ENCODE measurements at places on chromosomes 12 and 14.

GRCh38 chr14:99391671-99392070 lies 89.0 kb downstream of the SETD3 start:
- no peak for DNase-seq

- DNase-seq = no peak
Measured at GRCh38 chr12:69509904-69510827, 40.0 kb downstream of the FRS2 start.

DNA sequence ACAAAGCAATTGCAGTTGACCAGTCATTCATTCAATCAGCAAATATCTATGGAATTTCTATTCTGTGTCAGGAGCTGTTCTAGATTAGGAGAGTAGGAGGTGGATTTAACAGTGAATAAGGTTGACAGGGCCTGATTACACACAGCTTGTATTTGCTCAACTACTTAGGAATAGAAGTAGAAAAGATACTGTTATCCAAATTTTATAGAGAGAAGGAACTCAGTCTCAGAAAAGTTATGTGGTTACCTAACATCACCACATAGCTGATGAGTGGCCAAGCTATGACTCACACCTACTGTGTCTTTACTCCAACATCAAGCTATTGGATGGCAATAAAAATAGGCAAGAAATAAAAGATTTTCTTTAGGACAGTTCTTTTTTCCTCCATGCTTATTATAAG lies 374.8 kb downstream of the RMST start:
- DNase-seq = no peak

DNA sequence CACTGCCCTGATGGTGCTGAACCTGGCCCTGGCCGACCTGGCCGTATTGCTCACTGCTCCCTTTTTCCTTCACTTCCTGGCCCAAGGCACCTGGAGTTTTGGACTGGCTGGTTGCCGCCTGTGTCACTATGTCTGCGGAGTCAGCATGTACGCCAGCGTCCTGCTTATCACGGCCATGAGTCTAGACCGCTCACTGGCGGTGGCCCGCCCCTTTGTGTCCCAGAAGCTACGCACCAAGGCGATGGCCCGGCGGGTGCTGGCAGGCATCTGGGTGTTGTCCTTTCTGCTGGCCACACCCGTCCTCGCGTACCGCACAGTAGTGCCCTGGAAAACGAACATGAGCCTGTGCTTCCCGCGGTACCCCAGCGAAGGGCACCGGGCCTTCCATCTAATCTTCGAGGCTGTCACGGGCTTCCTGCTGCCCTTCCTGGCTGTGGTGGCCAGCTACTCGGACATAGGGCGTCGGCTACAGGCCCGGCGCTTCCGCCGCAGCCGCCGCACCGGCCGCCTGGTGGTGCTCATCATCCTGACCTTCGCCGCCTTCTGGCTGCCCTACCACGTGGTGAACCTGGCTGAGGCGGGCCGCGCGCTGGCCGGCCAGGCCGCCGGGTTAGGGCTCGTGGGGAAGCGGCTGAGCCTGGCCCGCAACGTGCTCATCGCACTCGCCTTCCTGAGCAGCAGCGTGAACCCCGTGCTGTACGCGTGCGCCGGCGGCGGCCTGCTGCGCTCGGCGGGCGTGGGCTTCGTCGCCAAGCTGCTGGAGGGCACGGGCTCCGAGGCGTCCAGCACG lies 4.7 kb downstream of the LTB4R start:
- DNase-seq = no peak

DNA sequence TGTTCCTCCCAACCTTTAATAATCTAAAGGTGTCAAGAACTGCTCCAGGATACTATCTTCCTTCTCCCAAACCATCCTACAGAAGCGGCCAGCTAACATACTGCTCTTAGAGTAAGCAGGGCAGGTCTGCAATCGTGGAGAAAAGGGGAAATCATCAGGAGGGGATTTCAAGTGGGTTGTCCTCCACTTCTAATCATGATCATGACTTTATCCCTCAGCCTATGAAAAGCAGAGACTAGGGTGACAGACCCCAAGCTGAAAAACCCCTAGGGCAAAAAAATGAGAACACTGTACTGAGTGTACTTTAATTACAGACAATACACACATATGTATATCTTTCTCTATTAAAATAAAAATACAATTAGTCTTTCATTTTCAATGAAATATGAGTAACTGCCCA lies 13.9 kb downstream of the DUSP16 start:
- DNase-seq = no peak

- no peak for DNase-seq
Measured at GRCh38 chr12:124626971-124627411, 59.6 kb upstream of the NCOR2 start.

DNA sequence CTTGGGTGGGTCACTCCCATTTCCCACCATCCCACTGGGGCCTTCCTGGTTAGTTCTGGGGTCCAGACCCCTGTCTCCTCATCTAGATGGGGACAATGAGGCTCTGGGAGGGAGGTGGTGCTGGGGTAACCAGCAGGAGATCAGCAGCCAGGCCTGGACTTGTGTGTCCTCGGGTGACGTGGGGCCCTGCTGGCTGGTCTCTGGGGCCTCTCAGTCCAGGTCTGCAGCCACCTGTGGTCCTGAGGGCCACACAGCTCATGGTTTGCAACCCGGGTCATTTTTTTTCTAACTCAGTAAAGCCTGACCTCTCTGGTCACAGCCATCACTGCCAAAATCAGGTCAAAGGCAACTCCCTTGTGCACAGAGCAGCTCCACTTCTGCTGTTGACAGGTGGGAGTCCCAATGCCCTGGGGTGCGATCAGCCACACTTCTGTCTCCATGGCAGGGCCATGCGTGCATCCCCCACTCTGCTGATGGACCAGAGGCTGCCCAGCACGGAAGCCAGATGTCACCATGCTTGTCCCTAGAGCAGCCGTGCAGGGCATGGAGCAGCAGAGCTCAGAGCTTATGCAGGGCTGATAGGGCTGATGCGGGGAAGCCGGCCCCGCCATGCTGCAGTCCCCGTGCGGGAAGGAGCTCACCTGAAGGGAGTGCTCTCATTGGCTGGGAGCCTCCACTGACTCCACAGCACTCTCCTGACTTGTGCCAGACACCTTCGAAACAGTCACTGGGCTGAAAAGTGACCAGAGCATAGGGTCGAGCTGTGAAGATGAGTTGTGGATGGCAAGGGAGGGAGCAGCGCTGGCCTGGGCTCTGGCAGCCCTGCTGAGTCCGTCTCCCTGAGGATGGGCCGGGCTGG lies 250.9 kb downstream of the ADGRD1 start:
- DNase-seq = no peak

DNA sequence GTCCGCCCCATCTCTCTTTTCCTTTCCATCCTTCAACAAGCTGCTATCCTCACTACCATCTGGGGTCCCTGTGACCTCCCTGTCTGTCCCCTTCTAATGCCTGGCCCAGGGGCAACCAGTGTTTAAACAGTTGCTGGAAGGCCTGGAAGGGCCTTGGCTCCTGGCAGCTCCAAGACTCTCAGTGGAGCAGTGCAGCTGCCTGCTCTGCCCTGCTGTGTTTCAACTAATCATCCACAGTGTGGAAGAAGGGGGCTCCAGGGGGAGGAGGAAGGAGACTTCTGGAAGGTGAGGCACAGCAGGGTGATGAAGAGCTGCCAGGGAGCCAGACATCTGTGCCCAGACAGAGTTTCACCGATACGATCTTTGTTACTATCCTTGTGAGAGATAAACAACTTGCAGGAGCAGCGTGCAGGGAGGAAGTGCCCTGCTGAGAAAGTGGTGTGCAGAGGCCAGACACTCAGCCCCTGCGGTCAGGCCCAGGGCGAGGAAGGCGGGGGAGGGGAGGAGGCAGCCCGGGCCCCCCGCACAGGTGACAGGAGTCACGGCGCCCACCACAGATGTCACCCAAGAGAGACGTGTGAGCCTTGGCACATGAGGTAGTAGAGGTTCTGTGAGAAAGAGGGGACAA lies 1061.8 kb downstream of the BCL11B start:
- DNase-seq = no peak

DNA sequence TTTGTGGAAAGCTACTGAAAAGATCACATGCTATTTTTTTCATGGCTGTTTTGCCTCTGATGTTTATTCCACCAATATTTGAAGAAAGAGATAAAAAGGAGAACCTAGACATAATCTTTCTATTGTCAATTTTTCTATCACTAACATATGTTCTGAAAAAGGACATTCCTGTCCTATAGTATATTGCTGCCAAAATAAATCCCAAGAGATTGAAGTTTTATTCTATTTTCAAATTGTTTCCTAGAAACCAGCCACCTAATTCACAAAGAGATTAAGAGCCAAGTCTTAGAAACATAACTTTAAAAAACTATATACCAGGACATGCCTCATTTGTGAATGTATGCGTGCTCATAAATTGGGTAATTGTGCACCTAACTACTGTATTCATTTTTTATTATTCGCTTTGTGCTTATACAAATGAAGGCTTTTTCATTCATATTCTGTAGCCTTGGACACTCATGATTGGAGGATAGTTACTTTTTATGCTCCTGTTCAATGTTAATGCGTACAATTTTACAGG lies 200.7 kb downstream of the FUT8 start:
- no peak for DNase-seq

DNA sequence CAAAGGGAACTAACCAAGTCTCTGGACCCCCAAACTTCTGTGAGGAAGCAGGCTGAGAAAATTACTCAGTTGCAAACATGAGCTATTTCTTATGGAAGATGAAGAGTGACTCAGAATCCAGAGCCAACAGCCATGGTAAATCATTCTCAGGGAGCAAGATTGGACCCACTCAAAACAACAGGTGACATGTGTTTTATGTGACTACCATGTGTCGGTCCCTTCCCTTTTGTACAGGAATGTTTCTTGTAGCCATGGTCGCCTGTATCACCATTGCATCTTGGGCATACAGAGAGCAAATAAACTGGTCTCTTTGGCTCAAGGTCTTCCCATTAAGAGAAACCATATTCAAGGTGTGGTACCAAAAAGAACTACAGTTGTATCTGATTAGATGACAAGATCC lies 75.4 kb upstream of the COCH start:
- DNase-seq = no peak

GRCh38 chr14:51004352-51004800 lies 60.1 kb upstream of the PYGL start:
- no peak for DNase-seq

DNA sequence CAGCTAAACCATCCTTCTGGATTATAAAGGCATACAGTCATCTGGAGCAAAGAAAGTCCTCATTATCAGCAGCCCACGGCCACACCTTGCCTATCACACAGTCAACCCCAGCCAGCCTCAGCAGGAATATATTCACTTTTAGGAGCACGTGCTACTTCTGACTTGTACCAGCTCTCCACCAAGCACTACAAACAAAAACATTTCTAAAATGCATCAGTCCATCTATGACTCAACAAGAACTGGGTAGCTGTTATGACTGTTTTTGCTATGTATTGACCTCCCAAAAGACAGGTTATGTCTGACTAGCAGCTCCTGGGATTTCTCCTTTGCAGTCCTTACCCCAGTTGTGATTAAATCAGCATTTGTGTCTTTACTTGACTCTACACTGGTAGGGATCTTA lies 31.2 kb downstream of the NUAK1 start:
- no peak for DNase-seq

GRCh38 chr12:12812618-12813119 lies 477 bp upstream of the DDX47 start:
- no peak for DNase-seq

GRCh38 chr12:89856431-89856830 lies 147.8 kb upstream of the ATP2B1 start:
- no peak for DNase-seq

DNA sequence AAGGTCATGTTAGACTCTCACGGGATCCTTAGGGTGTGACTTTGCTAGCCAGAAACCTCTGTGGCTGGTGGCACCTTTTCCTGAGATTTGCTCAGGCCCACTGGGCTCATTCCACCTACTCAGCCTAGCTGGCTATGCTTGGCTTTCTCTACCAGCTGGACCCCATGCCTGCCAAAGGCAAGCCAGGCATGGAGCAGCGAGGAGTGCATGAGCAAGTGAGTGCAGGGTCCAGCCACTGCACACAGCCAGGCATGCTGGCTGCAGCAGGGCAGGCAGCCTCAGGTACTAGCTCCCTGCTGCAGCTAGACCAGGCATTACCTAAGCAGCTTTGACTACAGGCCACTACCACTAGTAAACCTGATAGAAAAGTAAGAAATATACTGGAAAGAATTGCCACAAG lies 29.7 kb upstream of the PAPLN start:
- no peak for DNase-seq

All from stimulated activated CD4-positive, alpha-beta T cell treated with anti-CD3 and anti-CD28 coated beads, Interleukin-1b, Interleukin-23, amount 100 ng/mL, for 1 hour (primary cell).